ENCODE measurements at places on chromosomes 3 and 15.

DNA sequence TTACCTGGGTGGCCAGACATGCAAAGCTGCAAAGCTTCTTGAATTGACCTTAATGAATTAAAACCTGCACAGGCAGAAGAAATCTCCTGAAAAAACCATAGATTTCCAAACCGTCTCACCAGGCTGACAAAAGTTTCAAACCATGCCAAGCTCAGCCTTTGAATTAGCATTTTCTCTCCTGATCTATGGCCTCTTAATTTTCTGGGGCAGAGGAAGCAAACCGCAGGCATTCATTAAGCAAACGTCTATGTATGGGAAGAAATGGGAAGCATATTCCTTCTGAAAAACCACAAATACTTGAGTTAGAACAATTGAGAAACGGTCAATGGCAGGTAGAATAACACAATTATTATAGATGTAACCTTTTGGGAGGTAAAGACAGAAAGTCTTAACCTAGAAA, 500.2 kb upstream of the NR2F2 start:
- DNase-seq: no peak

GRCh38 chr15:80695911-80696661, 976 bp downstream of the ABHD17C start:
- DNase-seq: no peak

GRCh38 chr15:67521783-67522568, 1.0 kb downstream of the C15orf61 start:
- no peak for DNase-seq

DNA sequence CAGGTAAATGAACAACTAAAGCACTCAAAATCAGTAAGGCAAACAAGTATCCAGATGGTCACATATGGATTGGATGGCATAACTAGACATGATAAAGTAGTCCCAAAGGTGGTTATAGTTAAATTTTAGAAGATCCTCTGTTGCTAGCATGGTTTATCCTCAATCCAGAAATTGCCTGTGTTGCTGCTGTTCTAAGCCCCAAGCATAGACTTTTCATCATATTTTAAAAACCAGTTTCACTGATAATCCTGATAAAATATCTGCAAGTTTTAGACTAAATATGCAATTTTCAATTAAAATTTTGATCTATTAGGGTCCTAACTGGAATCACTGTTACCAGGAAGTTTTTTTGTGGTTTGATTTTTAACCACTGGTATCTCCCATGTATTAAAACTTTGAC, 35.4 kb downstream of the MBNL1 start:
- no peak for DNase-seq

GRCh38 chr3:43958973-43959372, 268.2 kb downstream of the ABHD5 start:
- no peak for DNase-seq

DNA sequence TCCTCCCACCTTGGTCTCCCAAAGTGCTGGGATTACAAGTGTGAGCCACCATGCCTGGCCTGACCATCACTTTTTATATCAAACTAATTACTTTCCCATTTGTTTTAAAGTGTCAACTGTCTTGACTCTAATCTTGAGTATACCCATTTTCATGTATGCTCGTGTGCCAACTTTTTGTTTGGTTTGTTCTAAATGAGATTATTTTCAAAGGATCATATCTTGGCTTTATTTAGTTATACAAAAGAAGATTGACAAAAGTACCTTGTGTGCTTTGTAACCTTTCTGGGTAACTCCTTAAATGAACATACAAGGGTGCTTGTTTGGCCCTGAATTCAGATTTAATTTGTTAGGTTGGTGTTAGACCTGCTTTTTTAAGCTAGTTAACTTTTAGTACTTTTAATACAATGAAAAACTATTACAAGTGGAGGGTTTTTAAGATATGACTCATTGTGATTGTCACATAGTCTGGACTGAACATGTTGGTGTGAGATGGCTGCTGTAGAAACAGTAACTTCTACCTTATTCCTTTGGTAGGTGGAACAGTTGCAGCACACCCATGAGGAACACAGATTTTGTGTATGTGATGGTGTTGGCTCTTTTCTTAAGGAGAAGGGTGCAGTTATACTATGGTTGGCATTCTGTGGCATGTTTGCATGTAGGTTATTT, 10.7 kb downstream of the KIF23 start:
- no peak for DNase-seq

- no peak for DNase-seq
Observed at GRCh38 chr3:128210711-128211110, 57.4 kb downstream of the EEFSEC start.

GRCh38 chr3:72347819-72348319, 500.4 kb downstream of the SHQ1 start:
- no peak for DNase-seq

DNA sequence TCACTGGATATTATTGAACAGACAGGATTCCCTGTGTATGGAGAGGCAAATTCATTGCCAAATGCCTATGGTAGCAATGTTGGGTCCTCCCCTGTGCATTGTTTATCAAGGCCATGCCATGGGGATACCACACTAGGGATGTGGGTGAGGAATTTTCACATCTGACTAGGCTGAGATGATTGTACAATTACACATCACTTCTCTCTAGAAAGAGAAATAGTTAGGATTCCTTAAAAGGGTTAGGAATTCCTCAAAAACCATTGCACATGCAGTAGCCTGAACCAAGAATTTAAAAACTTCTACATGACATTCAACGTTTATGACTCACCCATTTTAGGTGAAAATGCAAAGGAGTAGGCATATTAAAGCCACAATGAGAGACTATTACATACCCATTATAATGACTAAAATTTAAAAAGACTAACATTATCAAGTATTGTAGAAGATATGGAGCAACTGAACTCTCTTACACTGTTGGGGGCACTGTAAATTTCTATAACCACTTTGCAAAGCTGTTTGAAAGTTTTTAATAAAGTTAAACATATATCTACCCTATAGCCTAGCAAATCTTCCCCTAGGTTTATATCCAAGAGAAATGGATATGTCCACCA, 175.9 kb downstream of the THRB start:
- no peak for DNase-seq

DNA sequence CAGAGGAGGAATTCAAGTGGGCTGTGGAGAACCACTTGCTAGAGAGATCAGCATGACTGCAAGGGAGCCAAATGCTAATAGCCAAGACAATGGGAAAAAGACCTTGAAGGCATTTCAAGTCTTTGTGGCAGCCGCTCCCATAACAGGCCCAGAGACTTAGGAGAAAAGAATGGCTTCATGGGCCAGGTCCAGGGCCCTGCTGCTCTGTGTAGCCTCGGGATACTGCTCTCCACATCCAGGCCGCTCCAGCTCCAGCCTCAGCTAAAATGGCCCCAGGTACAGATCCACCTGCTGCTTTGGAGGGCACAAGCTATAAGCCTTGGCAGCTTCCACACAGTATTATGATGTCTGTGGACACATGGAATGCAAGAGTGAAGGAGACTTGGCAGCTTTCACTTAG, 157.7 kb downstream of the NECTIN3 start:
- no peak for DNase-seq

GRCh38 chr3:146496726-146497125, 27.4 kb upstream of the PLSCR2 start:
- no peak for DNase-seq

DNA sequence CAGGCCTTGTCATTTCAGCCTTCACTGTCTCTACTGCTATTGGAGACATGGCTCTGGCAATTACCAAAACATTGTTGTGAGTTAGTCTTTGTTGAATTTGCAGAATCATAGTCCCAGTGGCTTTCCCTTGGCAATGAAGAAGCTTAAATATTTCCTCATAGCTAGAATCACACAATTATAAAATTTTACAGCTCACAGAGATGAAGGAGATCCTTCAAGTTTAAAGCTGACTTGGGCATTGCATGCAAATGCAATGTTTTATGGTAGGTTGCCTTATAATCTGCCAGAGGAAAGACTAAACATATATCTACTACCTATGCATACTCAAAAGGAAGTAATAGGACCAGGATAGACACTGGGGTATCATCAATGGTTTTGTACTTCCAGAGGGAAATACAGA, 90.9 kb downstream of the LSAMP start:
- no peak for DNase-seq

- no peak for DNase-seq
Observed at GRCh38 chr15:78070049-78070700, 7.3 kb downstream of the TBC1D2B start.

Measured in caudate nucleus (tissue), 63 donors.